ENCODE measurements at places on chromosomes 5 and 9.

DNA sequence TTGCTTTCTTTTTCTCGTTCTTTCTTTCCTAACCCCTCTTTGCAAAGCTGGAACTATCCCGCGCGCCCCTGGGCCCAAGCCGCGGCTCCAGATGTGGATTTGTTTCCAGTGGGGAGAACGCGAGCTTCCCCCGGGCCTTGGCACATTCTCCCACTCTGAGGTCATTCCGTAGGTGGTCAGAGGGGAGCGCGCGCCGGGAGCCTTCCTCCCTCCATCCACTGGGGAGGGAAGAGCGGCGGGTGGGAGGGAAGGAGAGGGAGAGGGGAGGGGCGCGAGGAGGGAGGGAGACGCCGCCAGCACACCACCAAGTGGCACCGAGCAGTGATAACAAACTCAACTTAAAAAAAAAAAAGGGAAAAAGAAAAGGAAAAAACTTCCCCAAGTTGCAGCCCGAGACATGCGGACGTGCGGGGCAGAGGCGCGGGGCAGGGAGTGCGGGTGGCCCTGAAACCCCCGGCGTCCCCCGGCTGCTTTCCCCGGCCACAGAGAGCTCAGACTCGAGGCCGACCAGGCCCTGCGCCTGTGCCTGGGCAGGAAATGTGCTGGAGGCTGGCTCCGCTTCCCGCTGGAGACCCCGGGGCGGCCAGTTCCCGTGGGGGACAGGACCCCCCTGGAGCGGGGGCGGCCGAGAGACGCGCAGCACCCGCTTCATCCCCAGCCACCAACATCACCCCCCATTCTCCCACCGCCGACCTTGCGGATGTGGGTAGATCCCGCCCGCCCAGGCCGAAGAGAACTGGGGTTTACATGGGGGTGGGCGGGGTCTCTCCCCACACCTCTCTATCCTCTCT, 3.1 kb downstream of the IER5L start:
- DNase-seq = peak; percentile 95

DNA sequence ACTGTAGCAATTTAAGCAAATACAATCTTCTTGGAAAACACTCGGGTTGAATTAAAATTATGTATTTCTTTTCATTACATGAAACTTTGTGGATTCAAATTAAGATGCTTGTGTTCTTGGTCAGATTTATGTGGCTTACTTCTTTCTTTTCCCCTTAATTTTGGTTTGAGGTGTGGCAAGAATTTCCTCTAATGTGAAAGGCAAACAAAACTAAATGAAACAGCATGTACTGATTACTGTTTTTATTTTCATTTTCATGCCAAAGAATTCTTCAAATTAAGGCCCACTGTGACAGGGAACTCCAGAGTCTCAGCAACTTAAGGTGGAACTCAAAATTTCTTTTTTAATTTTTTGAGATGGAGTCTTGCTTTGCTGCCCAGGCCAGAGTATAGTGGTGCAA, at the start of gene OMD:
OMD (minus strand) TSS at position 132 of the 400 bp plus-strand sequence. CDS start 6,913 bp downstream, outside the sequence.
- DNase-seq = peak; percentile 38

DNA sequence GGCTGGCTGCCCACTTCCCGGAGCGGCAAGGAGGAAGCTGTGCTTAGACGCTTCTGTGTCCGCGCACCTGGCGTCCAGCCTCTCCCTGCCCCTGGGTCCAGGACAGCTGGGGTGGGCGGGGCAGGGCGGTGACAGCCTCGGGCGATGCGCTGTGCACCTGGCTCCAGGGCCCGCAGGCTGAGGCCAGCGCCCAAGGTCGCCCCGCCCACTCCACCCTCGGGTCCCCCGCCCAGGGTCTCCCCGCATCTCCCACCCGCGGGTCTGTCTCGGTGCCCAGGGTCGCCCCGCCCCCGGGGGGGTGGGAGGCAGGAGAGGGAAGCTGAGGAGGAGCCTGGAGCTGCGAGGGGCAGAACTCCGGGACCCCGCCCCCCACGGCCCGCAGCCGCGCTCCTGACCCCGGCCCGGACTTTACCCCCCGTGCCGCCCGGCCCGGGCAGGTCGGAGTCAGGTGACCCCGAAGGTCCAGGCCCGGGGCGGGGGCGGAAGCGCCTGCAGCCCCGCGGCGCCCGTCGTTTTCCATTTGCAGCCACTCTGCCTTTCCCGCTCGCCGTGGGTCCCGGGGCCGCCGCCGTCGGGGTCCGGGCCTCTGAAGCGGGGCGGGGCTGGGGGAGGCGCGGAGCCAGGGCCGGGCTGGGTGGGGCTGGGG, at the start of gene ENTPD8:
ENTPD8 (minus strand) TSS at position 69 of the 646 bp plus-strand sequence. CDS start 3,072 bp downstream, outside the sequence.
- DNase-seq = no peak

- DNase-seq = peak; percentile 24
Measured at GRCh38 chr5:112005623-112005930, 248.6 kb upstream of the NREP start.

DNA sequence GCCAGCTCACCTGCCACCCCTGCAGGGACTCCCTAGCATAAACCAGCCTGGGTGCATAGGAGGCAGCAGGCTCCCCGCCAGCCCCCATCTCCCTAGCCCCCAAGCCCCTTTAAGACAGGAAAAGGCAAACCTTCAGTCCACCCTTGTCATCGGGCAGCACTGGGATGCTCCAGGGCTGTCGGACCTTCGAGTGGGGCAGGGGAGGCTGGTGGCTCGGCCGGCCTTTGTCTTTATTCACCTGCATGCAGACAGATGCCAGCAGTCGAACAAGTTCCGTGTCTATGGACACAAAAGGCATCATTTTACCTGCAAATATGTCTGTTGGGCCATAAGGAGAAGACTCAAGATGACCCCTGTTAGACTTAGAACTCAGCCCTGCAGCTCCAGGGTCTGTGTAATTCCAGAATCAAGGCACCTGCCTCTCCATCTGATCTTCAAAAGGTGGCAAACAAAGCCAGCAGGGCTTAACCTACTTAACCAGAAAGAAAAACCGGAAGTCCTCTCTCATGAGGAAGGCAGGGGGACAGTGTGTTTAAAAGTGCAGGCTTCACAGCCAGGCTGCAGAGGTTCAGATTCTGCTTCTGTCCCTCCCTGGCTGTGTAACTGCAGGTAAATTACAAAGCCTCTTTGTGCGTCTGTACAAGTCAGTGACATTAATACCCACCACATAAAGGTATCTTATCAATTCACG, 16.2 kb downstream of the ANKS6 start:
- no peak for DNase-seq

DNA sequence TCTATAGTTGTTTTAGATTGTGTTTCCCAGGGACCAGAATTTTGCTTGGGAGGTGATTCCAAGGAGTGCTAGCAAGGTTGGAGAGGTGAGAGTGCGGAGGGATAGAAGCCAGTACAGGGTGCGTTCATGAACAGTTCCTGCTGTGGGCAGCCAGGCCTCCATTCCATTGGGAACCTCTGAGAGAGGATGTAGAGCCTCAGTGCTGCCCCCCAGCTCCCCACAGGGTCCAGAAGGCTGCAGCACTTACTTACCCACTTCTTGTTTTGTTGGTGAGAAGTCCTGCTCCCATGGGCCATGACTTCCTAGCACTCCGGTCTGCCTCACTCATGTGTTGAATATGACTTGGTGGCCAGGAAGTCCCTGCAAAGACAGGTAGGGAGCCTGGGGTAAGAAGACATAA, 128.2 kb upstream of the GAS1 start:
- no peak for DNase-seq

DNA sequence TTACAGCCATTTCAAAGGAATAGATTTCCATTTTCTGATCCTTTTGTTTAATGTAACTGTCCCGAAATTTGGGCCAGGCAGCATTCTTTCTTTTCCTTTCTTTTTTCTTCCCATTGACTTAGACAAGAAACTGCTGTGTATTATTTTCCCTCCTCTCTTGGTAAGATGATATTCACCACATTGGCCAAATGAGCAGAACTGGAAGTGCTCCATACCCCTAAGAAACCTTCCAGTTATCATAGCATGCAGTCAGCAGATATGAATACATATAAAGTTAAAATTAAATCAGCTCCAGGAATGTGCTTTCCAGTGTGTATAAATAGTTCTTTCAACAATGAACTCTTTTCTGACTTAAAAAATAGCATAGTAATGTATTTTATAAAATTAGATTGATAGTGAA, 168.5 kb upstream of the GAS1 start:
- no peak for DNase-seq
